ENCODE measurements at places on chromosomes 5 and 9.

- DNase-seq: no peak
Observed at GRCh38 chr5:153267506-153267905, 223.0 kb upstream of the GRIA1 start.

GRCh38 chr5:9354336-9355081 lies 191.4 kb downstream of the SEMA5A start:
- no peak for DNase-seq

DNA sequence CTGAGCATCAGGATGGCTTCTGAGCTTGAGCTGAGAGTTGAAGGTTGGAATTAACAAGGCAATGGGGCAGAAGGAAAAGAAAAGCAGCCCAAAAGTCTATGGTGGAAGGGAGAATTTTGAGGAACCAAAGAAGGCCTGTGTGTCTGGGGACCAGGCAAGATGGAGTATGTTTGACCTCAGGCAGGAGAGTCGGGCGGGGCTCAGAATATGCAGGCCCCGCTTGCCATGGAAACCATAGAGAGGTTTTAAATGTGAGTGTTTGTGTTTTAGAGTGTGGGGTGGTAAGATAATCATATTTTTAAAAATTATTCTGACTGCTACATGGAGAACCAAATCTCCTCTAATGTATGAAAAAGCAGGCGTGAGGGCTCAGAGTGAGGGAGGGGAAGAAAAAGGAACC lies 174.0 kb upstream of the PPP2R2B start:
- DNase-seq: no peak

DNA sequence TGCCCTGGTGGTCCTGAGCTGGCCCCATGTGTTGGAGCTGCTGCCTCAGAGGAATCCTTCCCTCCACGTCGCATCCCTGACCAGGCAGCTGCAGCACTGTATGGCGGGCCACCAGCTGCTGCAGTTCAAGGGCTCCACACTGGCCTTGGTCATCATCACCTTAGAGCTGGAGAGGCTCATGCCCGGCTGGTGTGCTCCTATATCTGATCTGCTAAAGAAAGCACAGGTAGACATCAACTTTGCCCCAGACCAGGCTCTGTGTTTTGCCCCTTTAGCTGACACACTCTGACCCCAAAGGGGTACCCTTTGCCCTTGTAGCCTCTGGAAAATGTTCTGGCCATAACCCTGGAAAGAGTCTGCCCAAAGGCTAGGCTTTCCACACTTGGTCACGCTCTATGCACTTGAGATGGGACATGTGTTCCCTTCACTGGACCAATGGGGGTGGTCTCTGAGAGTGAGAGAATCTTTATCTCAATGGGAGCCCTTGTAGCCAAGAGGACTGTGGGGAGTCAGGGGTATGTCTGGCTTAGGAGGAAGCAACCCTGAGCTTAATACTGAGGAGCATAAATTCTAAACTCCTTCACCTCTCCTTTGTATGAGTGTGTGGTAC lies 4.8 kb downstream of the CCNI2 start:
- DNase-seq: no peak

DNA sequence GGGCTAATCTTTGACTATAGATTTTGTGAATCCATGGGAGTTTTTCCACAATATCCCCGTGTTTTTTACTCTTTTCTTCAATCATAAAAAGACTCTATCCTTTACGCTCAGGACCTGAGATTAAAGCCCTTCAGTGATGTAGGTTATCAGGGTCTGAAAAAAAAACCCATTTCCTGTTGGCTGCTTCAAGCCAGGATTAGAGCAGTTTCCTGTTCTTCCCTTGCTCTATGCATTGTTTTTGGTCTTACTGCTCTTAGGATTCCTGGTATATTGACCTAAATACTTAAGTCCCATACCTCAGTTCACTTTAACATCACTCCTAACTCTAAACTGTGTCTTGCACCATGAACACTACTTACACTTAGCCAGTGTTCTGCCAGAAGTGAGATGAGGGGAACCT lies 319.3 kb upstream of the CHD1 start:
- DNase-seq: no peak

GRCh38 chr9:127814619-127815511 lies 12.2 kb downstream of the FPGS start:
- no peak for DNase-seq

- no peak for DNase-seq
Observed at GRCh38 chr9:129394886-129395279, 216.8 kb upstream of the IER5L start.

- DNase-seq: no peak
Observed at GRCh38 chr5:146447734-146448380, 724 bp downstream of the TCERG1 start.

DNA sequence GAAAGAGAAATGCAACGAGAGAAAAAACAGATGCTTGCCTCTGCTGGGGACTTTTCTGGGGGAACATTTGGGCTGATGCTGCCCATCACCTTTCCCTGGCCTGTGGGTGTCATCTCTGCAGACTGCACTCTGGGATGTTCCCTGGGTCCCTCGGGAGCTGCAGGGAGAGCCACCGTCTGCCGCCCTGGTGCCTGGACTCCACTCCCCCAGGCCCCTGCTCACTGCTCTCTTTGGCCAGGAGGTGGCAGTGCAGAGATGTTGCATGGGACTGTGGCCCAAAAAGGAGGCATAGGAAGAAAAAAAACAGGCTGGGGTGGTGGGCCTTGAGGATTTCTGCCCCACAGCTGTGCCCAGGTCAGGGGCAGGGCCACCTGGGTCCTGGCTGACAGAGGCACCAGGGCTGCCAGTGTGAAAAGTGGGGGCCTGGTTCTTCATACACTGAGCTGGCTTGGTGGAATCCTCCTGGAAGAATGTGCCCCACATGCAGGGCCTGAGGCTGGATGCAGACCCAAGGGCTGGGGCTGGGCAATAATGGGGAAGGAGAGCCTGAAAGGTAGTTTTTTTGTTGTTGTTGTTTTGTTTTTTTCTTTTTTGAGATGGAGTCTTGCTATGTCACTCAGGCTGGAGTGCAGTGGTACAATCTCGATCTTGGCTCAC lies 353.6 kb downstream of the SLIT3 start:
- no peak for DNase-seq

DNA sequence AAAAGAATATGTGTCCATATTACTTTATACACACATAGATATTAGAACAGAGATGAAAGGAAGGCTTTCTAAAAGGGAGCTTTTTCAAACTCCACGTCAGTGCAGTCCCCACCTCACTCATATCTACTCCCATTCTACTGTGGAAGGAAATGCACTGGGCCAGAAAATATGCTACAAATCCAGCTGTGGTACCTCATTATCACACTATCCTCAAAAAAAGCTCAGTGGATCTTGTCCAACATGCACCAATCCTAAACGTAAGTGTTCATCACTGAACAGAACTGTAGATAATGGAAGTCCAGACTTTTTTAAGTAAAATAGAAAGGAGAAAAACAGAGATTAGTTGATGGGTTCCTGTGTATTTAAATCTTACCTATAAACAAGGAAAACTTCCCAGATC lies 27.9 kb downstream of the TRPM6 start:
- no peak for DNase-seq

DNA sequence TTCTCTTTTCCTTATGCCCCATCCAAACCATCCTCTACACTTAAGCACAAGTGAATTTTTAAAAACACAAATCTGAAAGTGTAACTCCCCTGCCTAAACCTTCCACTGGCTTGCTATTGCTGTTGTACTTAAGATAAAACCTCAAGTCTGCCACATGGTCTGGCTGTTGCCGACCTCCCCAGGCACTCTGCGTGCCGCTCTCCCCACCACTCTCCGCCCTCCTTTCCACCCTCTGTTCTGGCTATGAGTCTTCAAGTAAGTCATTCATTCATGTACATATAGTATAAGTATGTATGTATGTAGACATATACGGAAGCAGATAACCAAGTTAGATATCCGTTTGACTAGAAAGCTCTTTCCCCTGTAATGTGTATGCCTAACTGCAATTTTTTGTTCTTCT lies 94.7 kb upstream of the ANKRD55 start:
- no peak for DNase-seq

DNA sequence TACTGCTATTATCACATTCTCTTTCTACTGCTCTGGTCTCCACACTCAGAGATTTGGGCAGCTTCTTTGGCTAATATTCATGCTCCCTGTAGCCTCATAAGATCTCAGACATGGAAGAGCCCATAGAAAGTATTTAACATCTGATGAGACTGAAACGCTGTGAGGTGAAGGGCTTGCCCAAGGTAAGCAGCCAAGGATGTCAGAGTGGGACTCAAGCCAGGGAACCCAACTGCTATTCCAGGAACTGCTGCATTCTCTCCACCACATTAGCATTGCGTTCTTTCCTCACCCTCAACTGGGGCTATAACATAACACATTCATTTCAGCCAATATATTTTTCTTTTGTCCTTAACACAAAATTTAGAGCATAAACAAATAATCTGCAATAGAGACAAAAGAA lies 3.8 kb downstream of the ADRB2 start:
- DNase-seq: no peak

- no peak for DNase-seq
Observed at GRCh38 chr5:52560366-52560765, 227.3 kb upstream of the ITGA1 start.

GRCh38 chr9:88927510-88927909 lies 63.8 kb upstream of the S1PR3 start:
- DNase-seq: no peak

- DNase-seq: no peak
Observed at GRCh38 chr9:105064248-105065097, 136.5 kb upstream of the ABCA1 start.

DNA sequence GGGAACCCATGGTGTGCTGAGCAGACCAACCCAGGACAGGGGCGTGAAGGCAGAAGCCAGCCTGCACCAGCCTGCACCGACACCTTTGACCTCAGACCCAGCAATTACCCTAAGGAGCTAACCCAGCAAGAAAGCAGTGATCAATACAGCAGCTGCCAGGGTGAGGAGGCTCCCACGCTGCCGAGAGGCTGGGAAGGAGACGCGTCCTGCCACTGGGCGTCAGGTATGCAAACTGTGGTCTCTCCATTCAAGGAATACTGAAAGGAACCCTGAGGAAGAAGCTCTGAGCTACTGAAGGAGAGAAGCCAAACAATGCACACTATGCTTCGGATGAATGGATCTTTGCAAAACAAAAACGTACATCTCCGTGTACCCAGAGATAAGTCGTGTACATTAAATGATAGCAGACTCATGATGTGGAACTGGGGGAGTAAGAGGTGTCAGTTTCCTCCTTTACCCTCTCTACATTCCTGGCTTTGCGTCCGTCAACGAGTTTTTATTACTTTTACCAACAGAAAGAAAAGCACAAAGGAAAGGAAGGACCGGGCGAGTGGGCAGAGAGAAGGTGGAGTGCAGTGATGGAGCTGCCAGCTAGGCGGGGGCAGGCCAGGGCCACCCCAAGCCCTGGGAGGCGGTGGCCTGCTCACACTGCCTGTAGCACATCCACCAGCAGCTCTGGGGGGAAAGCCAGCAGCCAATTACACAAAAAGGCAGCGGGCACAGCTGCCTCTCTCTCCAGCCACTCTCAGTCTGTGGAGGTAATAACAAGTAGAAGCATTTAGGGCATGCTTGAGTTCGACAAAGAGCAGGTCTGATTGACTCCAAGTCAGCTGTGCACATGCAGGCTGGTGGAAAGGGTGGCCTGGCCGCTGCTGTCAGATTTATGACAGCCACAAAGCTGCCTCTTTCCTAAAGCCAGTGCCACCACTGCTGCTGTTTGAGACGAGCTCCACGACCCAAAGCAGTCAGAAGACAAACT lies 29.3 kb downstream of the RASGEF1C start:
- no peak for DNase-seq

DNA sequence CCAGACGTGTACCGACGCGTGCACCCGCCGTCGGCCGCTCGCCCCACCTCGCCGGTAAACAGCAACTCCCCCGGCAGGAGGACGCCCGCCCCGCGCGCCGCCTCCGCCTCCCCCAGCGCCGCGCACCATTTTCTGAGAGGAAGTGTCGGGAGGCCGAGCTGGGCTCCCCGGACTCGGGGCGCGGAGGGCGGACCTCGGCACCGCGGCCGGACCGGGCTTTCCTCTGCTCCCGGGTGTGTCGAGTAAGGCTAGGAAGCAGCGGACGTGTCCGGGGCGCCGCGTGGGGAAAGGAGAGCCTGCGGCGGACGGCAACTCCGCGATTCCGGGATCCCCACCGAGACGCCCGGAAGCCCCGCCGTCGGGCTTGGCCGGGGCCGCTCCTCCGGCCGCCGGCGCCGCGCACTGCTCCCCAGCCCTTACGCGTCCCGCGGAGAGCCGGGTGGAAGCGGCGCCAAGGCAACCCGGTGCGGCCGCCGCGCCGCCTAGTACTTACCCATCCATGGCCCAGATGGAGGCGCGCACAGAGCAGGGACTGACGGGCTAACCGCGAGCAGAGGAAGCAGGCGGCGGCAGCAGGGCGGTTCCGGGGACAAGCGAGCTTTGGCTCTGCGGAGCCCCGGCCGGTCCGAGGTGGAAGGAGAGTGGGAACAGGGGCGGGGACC lies at the start of gene PTBP3:
PTBP3 (minus strand) TSS at position 643 of the 662 bp plus-strand sequence. CDS start 35,754 bp downstream, outside the sequence.
- peak; percentile 49 for DNase-seq

DNA sequence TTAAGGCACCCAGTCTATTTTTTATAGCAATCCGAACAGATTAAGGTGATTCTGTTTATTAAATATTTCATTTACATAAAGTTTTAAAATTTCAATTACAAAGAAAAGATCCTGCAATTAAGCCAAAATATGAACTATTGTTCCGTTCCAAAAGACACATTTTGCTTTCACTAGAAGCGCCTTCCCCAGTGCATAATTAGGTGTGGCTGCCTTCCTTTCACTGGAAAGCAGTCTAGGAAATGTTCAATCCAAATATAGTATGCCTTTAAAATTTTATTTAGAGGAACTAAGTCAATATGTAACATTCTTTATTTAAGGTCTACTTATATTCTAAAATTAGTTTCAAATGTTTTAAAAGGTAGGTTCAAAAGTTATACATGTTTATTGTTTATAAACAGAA lies 7.6 kb downstream of the CTNNAL1 start:
- no peak for DNase-seq

DNA sequence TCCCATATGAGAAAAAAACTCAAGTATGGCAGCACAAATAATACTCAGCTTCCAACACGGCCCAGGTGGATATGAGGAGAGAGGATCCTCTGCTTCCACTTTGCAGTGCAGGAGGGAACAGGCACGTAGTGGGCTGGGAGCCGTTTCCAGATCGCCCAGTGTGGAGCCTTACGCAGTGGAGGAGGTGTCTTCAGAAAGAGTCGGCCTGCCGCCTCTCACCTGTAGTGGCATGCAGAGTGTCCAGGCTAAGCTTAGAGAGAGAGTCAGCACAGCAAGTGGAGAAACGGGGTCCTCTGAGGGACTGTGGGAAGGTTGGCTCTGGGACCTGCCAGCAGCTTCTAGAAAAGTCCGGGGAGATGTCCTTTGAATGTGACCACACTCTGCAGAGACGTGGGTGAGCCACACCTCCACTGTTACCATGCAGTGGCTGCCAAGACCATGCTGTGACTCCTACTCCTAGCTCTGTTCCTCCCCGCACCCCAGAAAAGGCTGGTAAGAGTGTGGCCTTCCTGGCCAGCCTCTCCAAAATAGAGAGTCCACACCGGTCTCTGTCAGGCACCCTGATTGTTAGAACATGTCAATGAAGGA lies 3.5 kb upstream of the SEMA4D start:
- no peak for DNase-seq

- no peak for DNase-seq
Observed at GRCh38 chr5:176133877-176134276, 104.3 kb upstream of the SIMC1 start.
